ENCODE measurements at places on chromosomes 7 and 10. TPM values are rescaled to one million over a fixed set of nuclear protein-coding genes. Genes with fewer than 3 reads are reported as not detected.

GRCh38 chr10:22434521-22434920, 89.2 kb downstream of the SPAG6 start:
- no peak for DNase-seq

Gene ANXA8
- not detected for total RNA-seq

- DNase-seq: no peak
Measured at GRCh38 chr10:48901319-48901718, 38.3 kb downstream of the LRRC18 start.

DNA sequence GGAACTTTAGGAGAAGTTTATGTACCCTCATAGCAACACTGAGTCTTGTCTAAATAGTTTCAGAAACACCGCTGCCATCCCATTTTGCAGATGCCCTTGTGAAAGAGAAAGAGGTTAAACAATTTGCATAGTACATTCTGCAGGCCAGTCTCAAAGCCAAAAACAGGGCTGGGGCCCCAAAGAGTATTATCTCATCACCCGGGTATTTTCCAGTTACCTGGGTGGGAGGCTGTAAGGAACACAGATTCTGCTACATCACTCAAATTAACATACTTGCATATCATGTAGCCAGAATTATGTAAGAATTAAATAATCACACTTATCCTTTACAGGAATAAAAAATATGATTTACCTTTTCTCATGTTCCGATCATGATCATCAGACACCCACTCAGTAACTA, 3.1 kb upstream of the FAM171A1 start:
- DNase-seq: no peak

Gene UPK3BL2
- 65.8 TPM for total RNA-seq

Measured in T-cell (primary cell).